ENCODE measurements at places on chromosomes 3 and 15.

DNA sequence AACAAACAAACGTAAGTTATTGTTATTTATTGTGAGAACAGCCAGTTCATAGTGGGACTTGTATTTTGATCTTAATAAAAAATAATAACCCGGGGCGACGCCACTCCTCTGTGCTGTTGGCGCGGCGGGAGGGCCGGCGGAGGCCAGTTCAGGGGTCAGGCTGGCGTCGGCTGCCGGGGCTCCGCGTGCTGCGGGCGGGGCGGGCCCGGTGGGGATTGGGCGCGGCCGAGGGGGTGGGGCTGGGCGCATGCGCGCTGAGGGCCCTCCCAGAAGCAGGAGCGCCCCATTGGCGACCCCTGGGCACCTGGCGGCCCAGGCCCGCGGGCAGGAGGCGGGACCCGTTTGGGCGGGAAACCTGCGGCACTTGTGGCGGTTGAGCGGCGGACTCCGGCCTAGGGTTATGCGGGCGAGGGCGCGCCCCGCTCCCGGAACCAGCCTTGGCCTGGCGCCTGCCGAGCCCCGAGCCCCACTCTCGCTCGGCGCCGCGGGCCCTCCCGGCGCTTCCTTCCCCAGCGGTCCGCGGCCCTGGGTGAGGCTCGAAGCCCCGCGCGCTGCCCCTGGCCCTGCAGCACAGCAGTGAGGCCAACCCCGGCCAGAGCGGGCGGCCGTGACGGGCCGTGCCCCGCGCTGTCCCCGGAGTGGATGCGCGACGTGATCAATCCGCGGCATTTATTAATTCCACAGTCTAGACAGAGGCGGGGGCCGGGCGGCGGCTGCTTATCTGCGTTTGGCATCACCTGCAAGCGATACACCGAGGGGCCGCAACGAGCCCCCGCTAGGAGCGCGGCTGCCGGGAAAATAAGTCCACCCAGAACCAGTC is 6.0 kb downstream of the ISL2 start:
- no peak for DNase-seq

DNA sequence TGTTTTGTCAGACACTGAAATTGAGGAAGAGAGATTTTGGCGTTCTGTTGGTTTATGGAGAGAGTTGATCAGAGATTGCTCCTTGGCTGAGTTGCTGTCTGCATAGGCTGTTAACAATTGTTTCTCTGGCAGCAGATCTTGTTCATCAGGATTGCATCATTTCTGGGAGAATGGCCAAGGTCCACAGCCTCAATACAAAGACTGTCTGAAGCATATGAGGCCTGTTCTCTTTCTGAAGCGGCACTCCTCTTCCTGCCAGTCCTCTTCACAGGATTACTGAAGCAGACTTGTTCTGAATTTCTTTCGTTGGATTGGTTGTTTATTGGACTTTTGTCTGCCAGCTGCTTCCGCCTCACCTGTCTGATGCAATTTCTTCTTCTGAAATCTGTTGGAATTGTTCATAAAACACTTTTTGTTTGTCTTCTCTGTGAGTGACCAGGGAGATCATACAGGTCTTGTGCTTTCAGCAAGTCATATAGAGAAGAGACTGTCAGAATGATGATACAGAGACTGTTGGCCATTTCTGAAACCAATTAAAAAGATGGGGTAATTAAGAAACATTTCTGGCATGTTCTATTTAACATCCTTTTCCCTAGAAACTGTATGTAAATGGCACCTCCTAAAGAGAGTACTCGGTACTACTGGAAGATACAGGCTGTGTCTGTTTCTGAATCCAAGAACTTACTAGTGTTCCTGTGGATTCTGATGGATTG is 25.5 kb downstream of the SETD5 start:
- no peak for DNase-seq

- no peak for DNase-seq
Measured at GRCh38 chr3:139676108-139676507, 1.7 kb downstream of the NMNAT3 start.

DNA sequence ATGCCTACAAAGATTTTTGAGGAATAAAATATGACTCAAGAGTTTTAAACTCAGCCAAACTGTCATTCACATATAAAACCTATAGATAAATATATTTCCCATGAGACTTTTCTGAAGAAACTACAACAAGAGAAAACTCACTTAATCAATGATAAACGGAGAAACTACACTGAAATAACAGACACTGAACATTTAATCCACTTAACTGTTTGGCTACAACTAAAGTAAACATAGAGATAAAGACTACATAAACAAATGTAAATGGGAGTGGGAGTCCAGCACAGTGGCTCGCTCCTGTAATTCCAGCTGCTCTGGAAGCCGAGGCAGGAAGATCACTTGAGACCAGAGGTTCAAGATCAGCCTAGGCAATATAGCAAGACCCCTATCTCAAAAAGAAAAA is 79.2 kb downstream of the MEX3B start:
- no peak for DNase-seq

- no peak for DNase-seq
Measured at GRCh38 chr3:141231952-141232823, 563 bp downstream of the PXYLP1 start.

GRCh38 chr3:71583566-71584393 is at the start of gene FOXP1:
Gene FOXP1 (minus strand): TSS chr3:71583728. CDS start chr3:71198381, 385,347 bp downstream.
- DNase-seq = peak; percentile 37

- no peak for DNase-seq
Measured at GRCh38 chr3:64291345-64291744, 66.1 kb upstream of the PRICKLE2 start.

- no peak for DNase-seq
Measured at GRCh38 chr15:96123028-96123400, 207.5 kb upstream of the NR2F2 start.

GRCh38 chr15:52068004-52068615 is 44.5 kb downstream of the BCL2L10 start:
- DNase-seq = no peak

DNA sequence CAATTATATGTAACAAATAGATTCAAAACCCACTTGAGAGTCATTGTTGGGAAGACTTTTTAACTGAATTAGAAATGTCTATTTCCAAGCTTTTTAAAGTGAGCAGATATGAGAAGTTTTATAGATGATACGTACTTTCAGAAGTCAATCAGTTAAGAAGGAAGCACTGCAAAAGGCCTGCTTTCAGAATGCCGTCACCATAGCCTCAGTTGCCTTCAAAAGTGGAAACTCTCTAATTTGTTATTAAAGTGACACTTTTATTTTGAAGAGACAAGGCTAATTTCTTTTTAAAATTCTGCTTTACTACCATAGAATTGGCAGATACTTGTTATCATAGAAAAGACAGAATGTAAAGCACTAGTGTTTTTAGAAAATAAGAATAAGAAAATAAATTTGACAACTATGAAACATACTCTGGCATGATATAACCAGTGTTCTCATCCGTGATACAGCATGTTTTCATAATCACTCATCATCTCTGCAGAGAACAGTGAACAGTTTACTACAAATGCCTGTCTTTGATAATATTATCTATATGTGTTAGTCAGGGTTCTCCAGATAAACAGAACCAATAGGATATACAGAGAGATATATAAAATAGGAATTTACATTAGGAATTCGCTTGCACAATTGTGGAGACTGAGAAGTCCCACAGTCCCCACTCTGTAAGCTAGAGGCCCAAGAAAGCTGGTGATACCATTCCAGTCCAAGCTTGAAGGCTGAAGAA is 7.0 kb upstream of the PLD1 start:
- no peak for DNase-seq

DNA sequence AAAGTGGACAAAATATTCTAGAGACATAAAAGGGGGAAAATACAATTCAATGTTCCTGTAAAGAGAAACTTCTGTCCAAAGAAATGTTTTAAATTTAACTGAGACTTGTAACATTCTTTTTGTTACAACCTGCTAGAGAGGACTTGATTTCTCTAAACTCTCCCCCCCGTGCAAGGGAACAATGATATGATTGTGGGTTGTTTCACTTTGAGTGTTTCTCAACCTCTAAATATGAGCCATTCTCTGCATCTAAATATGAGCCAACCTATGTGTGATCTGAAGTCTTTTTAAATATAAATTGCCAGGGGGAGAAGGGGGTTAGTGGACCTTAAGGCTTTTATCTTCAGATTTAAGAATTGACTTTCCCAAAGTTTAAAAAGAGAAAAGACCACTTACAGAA is 14.6 kb downstream of the ZNF860 start:
- DNase-seq = no peak

GRCh38 chr3:38141952-38142273 is 3.5 kb downstream of the MYD88 start:
- peak; percentile 3 for DNase-seq

DNA sequence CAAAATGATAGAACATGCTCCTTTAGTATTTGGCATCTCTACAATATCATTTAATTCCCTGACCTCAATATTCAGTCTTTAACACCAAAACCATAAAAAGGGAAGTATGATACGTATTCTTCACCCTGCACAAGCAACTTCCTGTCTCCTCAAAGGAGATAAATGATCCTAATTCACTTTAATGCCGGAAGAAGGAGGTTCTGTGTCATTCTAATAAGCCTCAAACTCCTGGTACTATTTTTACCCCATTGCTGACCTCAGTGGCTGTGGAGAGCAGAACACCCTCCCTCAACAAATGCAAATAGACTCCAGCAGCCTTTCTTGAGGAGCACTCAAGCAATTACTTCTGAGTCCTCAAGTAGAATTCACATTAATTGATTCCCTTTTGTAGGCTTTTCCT is 173.3 kb downstream of the TMEM108 start:
- no peak for DNase-seq

DNA sequence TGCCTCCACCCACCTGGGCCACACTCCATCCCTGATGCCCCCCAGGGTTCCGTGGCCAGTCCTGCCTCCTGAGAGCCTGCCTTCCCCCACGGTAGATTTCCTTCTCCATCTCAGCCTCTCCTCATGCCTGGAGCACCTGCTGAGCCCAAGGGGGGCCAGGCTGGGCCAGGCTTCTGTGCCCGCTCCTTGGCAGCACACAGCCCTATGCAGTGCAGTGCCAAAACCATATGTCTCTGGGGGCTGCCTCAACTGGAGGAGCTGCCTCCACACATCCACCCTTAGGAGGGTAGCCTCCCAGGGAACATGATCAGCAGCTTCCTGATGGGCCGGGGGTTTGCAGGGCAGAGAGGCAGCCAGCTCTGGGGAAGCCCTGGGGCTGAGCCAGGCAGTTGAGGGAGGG is 24.6 kb upstream of the GATA2 start:
- DNase-seq = no peak

DNA sequence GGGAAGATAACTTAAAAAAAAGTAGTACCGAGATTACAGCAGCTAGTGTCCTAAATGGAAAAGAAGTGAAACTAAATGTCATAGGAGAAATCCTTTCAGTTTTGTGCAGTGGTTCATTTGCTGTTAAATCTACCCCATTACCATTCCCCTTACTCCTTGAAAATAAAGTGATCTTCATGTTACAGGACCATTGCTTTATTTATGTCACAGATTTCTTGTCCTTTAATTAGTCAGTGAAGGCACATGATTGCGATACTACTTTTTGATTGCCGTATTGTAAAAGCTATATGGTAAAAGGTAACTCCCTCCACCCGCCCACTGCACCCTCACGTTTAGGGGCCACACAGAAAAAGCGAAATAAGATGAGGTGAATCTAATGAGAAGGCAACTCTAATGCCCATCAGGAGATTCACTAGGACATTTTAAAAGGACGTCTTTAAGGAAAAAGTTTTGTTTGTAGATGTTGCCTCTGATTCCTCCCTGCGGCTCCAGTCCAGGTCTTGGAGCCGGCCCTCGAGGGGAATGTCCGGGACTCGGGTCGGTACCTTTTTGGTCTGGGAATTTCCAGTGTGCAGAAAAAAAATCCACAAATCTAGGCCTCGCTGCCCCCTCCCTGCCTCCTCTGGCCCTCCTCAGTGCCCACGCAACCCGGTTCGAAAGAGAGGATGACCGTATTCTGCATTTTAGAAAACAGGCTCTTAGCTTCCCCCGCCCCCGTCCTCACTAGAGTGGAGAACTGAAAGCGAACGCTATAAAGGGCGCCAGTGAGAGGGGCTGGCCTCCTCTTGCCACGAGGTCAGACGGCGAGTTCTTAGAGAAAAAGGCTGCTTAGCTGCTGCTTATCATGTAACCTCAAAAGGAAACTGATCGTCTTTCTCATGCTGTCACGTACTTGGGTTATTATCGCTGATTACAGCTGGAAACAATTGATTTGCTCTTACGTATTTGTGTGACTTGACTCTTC is 21.8 kb upstream of the NFKBIZ start:
- DNase-seq = peak; percentile 68

GRCh38 chr3:108488631-108489030 is 21.8 kb downstream of the MYH15 start:
- no peak for DNase-seq

GRCh38 chr3:40019376-40019775 is 210.0 kb downstream of the MYRIP start:
- no peak for DNase-seq

- DNase-seq = no peak
Measured at GRCh38 chr15:51065781-51066180, 28.9 kb downstream of the TNFAIP8L3 start.

- no peak for DNase-seq
Measured at GRCh38 chr15:85527895-85528294, 147.5 kb downstream of the AKAP13 start.

GRCh38 chr15:38228618-38229017 is 24.0 kb upstream of the SPRED1 start:
- DNase-seq = no peak

DNA sequence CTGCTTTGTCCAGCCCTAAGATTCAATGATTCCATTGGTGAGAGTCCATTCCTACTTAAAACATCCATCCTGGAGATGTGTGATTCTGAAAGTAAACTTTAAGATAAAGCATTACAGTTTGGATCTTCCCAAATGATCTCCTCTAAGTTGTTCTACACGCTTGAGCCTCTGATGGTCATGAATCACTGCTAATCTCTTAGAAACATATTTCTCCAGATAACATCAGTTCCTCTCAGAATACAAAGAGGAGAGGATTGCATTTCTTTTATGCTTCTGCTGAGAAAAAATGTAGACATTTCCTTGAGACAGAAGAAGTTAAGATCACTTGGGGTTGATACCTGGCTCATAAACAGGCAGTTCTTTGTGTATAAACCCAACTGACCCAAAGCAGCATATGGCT is 281.2 kb upstream of the DPH6 start:
- DNase-seq = no peak

DNA sequence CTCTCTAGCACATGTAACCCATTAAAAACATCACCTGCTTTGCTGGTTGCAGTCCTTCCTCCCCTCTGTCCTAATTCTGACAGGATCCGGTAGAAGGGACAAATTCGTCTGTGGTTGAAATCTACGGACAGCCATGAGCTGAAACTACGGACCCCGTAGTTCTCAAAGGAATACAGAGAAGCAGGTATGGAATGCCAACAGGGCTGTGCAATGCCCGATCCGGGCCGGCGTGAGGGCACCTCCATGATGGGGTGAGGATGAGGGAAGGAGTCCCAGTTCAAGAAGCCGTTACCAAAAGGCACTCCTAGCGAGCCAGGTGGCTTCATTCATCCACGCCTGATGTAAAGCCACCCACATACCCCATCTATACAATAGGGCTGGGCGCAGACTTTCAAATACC is 160.0 kb upstream of the NSMCE3 start:
- no peak for DNase-seq

- no peak for DNase-seq
Measured at GRCh38 chr3:177438596-177439220, 241.4 kb upstream of the TBL1XR1 start.

- no peak for DNase-seq
Measured at GRCh38 chr15:76206325-76206976, 104.8 kb downstream of the ETFA start.

GRCh38 chr15:31563001-31563400 is 236.4 kb downstream of the KLF13 start:
- DNase-seq = no peak

Measured in central memory CD8-positive, alpha-beta T cell (primary cell).